Kidney (tissue), 22 donors: ENCODE measurements at places on chromosomes 16 and 17. TPM values are rescaled to one million over a fixed set of nuclear protein-coding genes. Genes with fewer than 3 reads are reported as not detected.

DNA sequence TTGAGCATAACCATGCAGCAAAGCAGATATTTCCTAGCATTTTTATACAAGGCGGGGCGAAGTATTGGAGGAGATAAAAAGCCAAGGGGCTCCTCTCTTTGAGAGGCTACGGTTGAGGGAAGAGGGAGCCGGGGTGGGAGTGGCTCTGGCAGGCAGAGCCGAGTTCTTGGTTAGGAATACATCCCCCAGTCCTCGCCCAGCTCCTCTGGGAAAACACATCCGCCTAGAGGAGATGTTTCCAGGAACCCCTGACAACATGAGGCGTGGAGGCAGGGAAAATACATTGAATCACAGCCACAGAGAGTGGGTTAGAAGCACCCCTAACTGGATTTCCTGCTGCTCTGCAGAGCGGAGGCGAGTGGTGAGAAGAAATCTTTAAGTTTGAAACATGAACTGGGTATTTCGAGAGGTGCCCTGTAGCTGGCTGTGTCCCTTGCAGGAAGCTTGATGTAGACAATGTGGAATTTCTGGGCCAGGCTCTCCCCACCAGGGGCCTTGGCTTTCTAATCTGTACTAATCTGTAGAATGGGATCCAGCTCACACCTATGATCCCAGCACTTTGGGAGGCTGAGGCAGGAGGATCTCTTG is 27.3 kb downstream of the TTYH2 start:
- H3K4me3 ChIP-seq, result no peak overlapping the region
- no peak for DNase-seq
- H3K4me1 ChIP-seq, result no peaks in the 10 kb centered on the region
- H3K27ac ChIP-seq, result no peak overlapping the region
- no peaks in the 10 kb centered on the region for H3K27me3 ChIP-seq

- no peaks in the 10 kb centered on the region for H3K36me3 ChIP-seq
- no peak overlapping the region for H3K4me3 ChIP-seq
- H3K4me1 ChIP-seq, result peaks cover 11% of the 10 kb centered on the region
- DNase-seq, result no peak
- no peak overlapping the region for H3K27ac ChIP-seq
Observed at GRCh38 chr17:67385122-67385988, 8.3 kb downstream of the PITPNC1 start.

GRCh38 chr17:2792366-2793169 is 3.7 kb upstream of the RAP1GAP2 start:
- H3K4me3 ChIP-seq, result no peak overlapping the region
- H3K27me3 ChIP-seq, result no peaks in the 10 kb centered on the region
- H3K36me3 ChIP-seq, result no peaks in the 10 kb centered on the region
- DNase-seq, result no peak
- H3K27ac ChIP-seq, result no peak overlapping the region

The CCL8 gene
- not detected for total RNA-seq

The GPR179 gene
- total RNA-seq, result not detected
